ENCODE measurements at places on chromosomes 5 and 9.
A peak's percentile ranks its signal among the peaks of the same experiment; 100 is the strongest.

DNA sequence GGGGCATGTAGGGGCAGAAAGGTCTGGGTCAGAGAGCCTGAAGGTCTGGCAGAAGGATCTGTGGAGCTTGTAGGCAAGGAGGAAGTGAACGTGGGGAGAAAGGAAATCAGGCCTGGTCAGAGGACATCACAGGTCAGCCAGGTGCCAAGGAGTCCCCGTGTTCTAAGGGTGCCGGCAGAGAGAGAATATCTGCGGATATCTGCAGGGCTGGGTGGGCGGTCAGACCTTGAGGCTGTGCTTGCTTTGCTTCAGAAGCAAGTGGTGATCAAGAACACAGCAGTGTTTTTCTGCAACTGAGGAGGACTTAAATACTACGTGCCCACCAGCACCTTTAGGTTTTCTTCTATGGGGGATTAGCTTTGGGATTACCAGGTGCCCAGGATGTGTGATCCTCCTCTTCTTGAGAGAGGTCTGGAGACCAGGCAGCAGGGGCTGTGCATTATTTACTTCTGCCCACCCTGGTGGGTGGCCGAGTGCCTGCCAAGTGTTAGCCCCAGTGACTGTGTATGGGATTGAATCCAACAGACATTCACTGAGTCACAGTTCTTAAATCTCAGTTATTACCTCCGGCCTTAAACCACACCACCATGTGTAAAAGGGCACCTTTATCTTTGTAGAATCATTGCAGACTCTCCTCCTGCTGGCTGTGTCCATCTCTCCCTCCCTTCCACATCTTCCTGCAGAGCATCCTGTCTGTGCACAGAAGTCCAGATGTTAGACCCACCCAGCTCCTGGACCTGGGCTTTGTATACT, 12.5 kb upstream of the SHB start:
- peak; percentile 51 for DNase-seq

GRCh38 chr5:147404706-147405105, 105.2 kb downstream of the DPYSL3 start:
- DNase-seq: no peak

DNA sequence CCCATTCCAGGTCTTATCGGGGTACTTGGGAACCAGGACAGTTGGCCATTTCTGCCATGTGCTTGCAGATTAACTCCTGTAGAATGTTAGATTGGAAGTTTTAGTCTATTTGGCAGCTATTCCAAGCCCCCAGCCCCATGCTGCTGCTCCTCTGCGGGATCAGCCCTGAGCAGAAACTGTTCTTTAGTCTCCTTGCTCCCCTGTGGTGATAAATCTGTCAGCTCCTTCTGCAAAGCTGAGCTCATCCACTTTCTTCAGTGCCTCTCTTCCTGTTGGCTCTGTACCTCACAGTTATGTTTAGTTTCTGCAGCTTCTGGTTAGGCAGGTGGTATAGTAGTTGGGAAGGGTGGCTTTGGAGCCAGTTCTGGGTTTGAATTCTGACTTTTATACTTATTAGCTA, 170.4 kb downstream of the GRIA1 start:
- DNase-seq: no peak

- DNase-seq: no peak
Measured at GRCh38 chr5:173242079-173242478, 7.1 kb upstream of the NKX2-5 start.

DNA sequence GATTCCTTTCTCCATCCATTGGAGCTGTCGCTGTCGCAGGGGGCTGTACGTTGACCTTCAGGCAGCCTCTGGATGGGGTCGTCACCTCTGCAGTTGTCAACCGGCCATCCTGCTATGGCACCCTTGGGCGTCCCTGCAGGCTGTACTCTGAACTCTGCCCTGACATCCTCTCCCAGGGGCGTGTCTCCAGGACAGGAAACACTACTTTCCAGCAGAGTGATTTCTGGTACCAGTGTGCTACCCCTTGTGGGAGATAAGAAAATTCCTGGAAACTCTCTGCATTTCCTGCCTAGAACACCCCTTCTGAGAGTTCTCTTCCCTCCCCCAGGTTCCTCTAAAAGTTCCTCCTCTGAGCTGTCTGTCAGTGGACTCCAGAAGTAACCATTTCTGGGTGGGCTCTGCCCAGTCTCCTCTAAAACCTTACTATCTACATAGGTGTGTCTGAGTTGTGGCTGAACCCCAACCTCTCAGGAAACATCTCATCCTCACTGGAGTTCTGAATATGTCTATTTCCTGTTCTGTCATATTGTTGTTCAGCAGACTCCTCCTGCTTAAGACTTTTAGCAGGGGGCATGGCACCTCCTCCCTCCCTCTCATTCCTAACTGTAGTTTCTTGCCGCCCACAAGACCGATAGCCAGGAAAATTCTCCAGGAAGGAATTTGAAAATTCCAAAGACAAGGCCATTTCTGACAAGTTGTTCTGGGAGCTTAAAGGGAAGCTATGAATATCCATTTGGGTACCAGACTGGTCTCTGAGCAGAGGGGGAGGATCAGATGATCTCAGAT, 145.3 kb upstream of the RASEF start:
- peak; percentile 19 for DNase-seq

DNA sequence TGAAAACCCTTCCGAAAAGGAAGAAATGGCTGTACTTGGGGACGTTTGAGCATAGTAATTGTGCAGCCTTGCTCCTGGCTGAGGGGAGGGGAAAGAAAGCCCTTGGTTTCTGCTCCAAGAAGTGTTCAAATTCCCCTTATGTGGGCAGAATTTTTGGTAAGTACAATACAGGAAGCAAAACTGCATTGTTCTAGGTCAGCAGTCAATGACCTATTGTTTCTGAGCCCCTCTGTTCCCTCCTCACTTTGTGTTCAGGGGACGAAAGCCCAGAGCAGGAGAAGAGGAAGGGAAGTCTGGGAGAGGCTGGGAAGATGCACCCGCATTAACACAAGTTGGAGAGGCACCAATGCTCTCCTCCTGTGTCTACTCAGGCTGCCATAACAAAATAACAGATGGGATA, 11.9 kb downstream of the BASP1 start:
- no peak for DNase-seq

DNA sequence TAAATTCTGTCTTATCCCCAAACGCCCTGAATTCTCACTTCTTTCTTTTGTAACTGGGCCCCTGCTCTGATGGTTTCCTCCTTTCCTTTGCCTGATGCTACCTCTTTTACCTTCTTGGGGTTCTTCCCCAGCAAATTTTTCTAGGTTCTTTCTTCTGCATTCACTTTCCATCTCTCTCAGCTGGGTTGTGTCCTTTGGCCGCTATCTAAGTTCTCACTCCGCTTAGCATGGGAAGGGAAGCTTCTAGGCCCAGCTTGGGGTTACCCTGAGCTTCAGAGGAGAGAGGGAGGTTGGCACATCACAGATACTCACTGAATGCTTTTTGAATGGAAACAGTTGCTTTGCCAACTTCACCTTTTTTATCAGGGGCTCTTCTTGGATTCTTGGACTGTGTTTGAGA, 17.0 kb downstream of the PALM2AKAP2 start:
- DNase-seq: no peak

DNA sequence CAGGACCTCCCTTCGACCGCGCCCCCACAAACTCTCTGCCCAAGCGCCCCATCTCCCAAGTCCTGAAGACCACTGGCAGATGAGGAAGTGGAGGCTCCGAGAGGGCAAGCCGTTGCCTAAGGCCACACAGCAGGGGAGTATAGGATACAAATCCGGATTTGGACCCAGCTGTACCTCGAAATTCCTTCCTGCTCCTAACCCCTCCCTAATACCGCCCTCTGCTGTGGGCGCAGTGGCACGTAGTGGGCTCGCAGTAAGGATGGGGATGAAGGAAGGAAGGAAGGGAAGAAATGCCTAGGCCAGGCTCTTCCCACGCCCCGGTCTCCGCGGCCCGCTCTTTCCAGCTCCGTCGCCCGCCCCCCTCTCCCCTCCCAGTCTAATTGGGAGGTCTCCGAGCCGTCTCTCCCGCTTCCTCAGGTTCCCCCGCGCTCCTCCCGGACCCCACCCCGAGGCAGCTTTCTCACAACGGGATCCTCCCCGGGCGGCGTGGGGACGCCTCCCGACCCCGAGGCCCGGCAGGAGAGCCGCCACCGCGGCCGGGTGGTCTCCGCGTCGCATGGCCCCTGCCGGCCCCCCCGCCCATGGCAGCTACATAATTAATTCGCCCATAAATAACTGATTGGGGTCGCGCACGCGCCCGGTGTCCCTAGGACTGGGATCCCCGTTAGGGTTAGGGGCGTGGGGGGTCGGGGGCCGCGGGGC, 138.9 kb downstream of the C9orf50 start:
- DNase-seq: peak; percentile 70

- no peak for DNase-seq
Measured at GRCh38 chr9:126916909-126917308, 2.3 kb downstream of the RALGPS1 start.

DNA sequence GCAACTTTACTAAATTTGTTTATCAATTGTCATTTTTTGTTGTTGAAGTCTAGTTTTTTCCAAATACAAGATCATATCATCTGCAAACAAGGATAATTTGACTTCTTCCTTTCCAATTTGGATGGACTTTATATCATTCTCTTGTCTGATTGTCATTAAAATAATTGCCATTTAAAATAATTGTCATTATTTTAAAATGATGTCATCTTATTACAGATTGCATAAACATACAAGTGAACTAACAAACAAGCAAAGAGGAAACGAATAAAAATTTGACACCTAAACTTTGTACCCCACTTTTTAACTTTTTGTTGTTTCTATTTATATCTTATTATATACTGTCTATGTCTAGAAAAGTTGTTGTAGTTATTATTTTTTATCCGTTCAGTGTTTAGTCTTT, 275.2 kb downstream of the ADGRV1 start:
- DNase-seq: no peak

- DNase-seq: no peak
Measured at GRCh38 chr5:71910741-71911140, 191.7 kb downstream of the CARTPT start.

DNA sequence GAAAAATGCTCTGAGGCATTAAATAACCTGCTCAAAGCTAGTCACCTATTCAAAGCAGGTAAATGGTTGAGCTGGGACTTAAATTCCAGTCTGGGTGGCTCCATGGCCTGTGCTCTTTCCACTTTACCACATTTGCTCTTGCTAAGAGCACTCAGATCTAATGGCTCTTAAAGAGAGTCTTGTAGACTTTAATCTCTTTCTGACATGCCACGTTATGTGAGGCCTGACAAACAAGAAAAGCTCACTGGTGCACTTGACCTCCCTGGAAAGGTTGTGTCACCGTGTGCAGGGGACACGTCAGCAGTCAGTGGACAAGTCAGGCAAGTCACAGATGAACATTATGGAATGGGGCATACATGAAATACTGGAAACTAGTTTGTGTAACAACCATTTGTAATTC, 129.9 kb upstream of the RPS23 start:
- no peak for DNase-seq

DNA sequence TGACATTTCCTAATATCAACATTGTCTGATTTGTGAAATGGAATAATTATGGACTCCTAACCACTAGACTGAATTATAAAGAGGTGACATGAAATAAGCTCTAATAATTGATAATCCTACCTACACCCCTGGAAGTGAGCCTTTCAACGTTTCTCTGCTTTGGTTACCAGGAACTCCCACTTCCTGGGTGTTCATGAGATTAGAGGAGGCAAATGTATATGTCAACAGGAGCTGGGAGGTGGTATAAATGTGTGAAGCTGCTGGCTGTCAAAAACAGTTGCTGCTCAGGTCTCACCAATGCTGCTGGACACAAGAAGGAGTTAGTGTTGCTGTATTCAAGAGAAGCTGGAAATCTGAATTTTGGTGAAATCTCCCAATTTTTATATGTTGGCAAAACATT, 96.8 kb downstream of the CAMK4 start:
- no peak for DNase-seq

GRCh38 chr5:51679286-51679685, 296.0 kb downstream of the ISL1 start:
- no peak for DNase-seq

DNA sequence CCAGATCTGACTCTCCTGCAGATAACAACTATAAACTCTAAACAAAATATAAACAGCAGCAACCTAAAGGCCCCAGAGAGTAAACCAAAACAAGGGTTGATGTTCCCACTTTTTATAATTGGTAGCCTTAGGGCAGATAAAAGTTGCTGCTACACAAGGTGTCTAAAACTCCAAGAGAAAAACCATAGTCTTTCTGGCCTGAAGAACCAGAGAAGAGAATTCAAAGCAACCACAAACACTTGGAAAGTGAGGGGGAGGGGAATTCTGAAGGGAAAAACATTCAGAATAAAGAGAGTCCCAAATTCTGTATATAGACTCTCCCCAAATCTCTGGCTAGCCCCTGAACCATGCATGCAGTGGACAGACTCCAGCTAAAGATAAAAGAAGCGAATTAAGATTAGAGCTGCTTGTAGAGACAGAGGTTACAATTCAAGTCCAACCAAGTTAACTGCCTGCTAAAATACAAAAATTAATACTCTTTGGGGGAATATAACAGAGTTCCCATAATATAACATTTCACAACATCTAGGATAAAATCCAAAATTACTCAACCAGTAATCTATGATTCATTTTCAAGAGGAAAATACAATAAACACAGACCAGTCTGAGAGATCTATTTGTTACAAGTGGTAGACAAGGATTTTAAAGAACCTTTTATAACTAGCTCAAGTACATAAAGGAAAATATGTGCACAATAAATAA, 37.5 kb upstream of the RGMB start:
- DNase-seq: no peak

DNA sequence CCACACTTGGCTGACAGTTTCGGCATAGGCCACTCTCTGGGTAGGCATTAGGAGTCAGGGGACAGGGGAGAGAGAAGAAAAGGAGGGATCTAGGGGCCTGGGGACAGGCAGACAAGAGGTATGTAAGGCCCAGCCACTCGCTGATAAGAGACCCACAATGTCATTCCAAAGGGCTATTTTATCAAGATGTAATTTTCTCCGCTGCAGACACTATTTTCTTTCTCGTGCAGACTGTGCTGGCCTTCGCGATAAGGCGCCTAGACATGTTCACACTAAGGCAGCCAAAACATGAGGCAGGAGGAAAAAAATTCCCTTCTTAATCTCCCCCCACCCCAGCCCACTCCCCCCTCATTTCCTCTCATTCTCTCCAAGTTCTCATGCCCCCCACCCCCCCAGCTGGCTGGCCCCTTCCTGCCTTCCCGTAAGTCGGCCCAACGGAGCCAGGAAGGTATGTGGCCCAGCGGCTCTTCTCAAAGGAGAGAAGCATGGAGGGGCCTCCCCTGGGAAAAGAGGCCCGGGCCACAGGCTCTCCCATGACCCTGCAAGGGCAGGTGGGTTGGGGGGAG, 44.9 kb upstream of the SYNPO start:
- peak; percentile 91 for DNase-seq

DNA sequence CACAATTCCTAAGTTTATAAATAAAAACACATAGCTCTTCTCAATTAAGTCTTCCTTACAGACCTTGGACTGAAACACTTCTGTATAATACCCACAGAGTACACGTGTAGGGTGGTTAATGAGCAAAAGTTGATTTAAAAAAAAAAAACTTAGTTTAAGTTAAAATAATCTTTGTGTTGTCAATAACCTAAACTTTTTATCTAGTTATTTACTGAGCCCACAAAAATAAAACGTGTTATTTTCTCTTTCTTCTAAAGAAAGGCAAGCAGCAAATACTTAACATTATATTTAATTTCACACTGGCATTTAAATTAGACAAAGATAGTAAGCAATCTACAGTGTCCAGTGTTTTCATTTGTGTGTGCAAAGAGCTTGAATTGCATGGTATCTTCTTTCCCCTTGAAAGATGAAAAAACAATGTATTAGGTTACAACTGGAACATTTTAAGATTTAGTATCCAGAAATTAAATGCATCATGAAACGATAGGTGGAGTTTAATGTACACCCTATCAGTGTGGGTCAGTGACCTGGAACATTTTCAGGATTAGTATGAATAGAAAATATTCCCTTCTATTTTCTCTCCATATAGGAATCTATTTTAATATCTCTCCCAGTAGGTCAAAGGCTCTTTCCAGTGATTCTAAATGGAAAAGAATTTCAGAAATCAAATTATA, 1014.8 kb downstream of the NR2F1-AS1 start:
- no peak for DNase-seq
